ENCODE measurements at places on chromosomes 5 and 9.

GRCh38 chr9:81579381-81579780 lies 110.0 kb downstream of the TLE1 start:
- DNase-seq, result no peak

DNA sequence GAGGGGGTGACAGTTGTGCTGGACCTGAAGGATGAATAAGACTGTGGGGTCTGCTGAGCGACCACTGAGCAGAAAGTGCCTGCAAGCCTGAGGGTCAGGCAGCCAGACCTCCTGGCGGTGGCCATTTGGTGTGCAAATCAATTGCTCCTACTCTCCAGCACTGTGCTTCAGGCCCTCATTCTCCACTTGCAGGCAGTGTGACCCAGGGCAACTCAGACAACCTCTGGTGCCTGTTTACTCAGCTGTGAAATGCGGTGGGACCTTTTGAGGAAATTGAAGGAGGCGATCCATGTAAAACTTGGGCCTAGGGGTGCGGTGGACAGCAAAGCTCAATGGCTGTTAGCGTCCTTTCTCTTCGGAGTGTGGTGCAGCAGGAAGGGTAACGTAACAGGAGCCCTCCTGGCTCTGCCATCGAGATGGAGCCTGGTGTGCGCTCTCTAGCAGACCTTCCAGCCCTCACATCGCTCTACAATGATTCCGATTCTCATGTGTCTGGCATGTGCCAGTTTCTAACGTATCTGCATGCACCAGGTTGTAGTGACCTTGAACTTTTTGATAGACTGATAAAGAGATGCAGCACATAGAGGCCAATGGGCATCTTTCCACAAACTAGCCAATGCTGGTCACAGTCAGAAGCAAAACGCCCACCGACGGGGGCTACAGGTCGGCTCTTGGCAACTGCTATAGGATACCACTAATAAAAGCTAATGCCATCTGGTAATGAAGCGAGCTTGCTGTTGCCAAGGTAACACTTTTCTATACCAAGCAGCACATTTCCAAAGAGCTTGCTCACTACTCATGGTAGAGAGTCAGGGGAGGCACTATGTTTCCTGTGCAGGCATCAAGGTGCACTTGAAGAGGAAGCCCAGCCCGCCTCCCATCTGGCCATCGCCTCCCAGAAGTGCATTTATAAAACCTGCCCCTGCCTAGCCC lies 159.7 kb upstream of the RAPGEF1 start:
- no peak for DNase-seq

GRCh38 chr5:53749621-53750020 lies 189.2 kb downstream of the NDUFS4 start:
- DNase-seq, result no peak

- DNase-seq, result no peak
Observed at GRCh38 chr5:175214152-175214551, 229.8 kb downstream of the DRD1 start.

- no peak for DNase-seq
Observed at GRCh38 chr5:172404746-172405145, 49.6 kb downstream of the SH3PXD2B start.

- DNase-seq, result no peak
Observed at GRCh38 chr5:643811-644271, 31.7 kb downstream of the CEP72 start.

DNA sequence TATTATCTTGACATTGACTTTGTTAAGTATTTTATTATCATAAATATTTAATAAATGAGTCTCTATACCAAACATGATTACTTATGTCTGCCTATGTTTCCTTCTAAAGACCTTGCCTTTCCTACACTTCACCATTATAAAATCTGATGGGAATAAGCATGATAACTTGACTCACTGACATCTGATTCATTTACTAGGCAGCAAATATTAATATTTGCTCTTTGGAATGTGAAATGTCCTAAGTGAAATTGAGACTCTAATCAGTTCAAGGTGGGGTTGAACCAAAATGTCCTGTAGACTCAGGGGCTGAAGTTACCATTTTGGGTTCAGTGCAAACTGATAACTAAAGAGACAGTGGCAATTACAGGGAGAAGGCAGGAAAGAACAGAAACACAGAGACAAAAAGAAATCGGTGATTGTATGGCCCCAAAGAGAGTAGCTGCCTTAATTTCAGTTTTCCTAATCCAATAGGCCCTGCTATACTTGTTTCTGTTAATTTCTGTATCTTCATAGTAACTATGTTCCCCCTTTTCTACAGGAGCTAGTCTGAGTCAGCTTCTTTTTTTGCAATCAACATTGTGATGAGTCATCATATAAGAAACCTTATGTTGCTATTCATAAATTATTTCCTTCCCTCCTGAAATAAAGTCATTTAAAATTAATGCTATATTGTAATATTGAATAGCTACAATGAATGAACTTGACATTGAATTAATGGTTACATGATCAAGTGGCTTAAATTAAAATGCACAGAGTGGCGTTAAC lies 296.8 kb downstream of the PDE4D start:
- DNase-seq, result no peak

- DNase-seq, result no peak
Observed at GRCh38 chr5:140219068-140219991, 44.3 kb downstream of the CYSTM1 start.

DNA sequence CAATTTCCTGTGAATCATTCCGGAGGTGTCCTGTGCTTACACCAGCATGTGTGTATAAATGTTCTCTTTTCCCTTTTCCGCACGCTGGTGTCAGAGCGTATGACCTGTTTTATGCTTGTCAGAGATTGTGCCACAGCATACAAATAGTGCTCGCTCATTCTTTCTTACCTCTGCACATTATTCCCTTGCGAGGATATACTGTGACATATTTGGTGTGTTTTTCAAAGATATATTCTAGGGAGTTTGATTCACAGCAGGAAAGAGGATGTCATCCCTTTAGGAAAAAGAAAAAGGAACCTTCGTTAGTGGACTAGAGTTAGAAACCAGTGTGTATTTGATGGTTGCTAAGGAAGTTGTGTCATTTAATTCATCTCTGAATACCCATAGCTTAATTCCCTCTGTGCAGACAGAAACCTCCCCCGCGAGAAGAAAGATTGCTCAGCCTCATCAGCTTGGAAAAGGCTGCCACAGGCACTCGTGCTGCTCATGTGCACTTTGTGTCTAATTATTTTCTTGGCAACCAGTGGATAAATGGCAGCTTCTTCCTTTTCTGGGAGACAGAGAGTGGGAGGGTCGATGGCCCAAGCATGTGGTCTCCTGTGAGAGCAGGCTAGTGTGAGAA lies 14.7 kb upstream of the CCIN start:
- DNase-seq, result no peak

DNA sequence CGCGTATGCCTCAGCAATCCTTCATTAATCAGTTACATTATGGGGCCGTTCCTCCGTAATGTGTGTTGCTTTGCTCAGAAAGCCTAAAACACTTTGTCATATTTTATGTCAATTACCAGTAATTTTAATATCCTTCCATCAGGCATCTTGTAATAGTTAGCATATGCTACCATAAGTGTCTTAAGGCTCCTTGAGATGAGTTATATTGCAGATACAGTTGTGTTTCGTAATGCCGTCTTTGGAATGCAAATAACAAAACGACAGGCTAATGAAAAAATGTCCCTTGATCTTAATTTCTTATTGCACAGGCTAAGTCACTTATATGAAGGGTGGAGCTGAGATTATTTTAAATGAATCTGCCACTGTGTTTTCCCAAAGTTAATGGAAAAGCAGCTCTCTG lies 50.5 kb downstream of the TBCA start:
- DNase-seq, result no peak

- no peak for DNase-seq
Observed at GRCh38 chr5:150152636-150153462, 2.8 kb downstream of the PDGFRB start.

DNA sequence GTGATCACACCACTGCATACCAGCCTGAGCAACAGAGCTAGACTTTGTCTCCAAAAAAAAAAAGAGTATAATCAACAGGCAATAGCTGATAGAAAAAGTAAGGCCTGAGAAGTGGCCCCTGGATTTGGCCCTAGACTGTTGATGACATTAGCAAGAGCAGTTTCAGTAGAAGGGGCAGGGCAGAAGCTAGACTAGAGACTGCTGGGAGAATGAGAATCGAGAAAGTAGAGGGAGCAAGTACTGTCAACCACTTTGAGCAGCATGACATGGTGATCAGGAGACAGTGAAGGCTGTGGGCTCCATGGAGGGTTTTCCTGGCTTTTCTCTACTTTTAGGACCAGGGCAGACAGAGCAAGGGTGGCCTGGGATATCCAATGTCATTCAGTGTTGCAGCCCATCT lies 34.9 kb upstream of the B4GALT1 start:
- no peak for DNase-seq

- no peak for DNase-seq
Observed at GRCh38 chr9:3436629-3437420, 89.0 kb downstream of the RFX3 start.

- no peak for DNase-seq
Observed at GRCh38 chr5:88487066-88487465, 218.4 kb upstream of the TMEM161B start.

DNA sequence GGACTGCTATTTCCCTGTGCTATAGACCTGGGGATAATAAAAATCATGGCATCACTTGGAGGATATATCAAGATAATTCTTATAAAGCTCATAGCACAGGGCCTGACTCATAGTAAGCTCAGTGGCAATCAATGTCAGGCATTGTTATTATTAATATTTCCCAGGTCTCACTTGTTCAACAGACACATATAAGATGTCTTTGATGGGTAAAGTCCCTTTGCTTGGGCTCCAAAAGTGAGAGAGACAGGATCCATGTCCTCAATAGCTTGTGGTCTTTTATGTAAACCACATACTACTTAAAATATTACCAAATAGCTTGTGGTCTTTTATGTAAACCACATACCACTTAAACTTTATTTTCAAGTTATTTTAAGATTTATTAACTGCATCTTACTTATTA lies 11.2 kb downstream of the SH3RF2 start:
- DNase-seq, result no peak

- DNase-seq, result no peak
Observed at GRCh38 chr9:18905883-18906629, 127.0 kb downstream of the SAXO1 start.

DNA sequence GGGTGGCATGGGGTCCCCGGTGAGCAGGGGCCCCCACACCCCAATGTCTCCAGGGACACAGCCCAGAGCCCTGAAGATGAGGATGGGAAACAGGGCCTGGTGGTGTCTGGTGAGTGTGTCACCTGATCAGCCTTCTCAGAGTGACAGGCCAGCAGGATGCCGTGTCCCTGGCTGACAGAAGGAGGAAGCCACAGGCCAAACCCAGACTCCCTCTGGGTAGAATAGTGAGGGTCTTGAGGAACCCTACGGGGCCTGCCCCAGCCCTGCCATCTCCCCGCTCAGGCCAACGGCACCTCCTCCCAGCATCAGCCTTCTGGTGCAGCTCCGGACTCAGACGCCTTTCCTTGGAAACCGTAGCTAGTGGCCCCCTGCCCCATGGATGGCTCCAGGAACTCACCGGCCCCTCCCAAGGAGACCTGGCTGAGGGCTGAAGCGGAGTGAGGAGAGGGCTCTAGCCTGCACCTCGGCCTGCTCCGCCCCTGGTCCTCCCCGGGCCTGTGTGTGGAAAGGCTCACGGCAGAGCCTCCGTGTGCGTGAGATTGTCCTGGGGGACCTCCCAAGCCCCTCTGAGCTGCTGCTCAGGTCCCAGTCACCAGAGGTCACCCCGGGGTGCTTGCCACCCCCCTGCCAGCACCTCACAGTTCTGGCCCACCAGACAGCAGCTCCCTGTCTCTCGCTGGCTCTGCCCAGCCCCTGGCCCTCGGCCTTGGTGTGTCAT lies 6.0 kb downstream of the RALGDS start:
- DNase-seq, result no peak

DNA sequence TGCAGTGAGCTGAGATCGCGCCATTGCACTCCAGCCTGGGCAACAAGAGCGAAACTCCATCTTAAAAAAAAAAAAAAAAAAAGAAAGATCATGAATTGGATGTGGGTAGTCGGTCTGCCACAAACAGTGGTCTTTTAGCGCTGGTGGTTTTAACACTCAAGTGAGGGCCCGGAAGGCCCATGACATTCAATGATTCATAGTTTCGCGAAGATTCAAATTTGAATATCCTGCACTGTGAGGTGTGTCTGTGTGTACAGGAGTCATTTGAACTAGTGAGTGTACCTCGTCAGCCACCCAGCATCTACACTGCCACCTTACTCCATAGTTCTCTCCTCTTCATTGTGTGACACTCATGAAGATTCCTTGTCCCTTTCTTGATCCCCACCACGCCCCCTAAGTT lies 41.3 kb downstream of the CFAP77 start:
- DNase-seq, result no peak

DNA sequence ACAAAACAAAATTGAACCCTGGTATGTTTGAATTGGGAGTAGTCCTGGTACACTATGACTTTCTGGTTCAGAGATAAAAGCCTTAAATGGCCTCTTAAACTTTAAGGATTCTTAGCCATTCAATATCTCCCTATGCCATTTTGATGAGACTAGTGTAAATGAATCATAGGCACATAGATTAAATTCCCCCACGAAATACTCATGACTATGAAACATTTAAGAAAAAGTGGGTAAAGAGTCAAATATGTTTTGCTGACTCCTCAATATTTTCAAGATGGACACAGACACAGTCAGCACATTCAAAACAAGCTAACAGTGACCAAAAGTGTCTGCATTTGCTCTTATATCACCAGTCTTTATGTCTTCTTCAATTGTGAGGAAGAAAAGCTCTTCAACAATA lies 278.3 kb downstream of the PDE4D start:
- no peak for DNase-seq

DNA sequence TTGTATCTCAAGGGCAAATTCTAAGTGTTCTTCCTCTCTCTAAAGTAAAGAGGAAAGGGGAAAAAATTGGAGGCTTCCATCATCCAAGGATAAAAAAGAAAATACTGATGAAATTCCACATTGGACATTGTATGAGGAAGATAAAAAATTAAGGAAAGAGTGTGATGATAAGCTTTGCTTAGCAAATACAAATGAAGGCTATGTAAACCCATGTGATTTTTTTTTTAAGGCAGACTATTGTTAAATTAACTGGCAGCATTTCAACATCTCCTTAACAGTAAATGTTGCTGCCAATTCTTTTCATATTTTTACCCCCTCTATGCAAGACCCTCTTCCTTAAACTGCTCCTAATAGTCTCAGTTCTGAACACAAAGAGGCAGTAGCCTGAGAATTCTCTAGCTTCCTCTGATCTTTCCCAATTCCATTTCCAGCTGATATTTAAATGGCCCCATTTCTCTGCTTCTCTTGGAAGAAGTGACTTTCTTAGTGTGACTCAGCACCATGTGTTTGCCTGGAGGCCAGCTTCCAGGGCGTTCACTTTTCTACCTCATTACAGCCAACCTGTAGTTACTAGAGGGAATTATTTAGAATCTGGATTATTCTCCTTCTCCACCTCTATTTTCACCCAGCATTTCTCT lies 159.7 kb downstream of the TLE1 start:
- no peak for DNase-seq
